GM18507 (cell line): ENCODE measurements at places on chromosomes 4 and X.

- no peak for DNase-seq
Observed at GRCh38 chr4:114729068-114729738, 130.6 kb downstream of the UGT8 start.

- DNase-seq = no peak
Observed at GRCh38 chr4:145781351-145781750, 101.4 kb downstream of the C4orf51 start.

DNA sequence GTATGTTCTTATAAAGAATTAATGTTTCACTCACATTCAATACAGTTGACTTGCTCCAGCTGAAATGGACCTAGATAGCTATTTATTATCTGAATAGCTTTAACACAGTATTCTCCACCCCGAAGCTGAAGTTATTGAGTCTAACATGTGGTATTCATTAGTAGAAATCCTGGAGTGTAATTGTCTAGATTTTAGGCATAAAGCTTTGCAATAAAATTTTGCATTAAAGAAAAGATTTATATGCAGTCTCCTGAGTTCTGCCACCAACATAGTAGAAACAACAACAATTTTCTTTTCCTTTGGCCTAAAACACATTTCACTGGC, 90.2 kb upstream of the DCLK2 start:
- no peak for DNase-seq

- DNase-seq = no peak
Observed at GRCh38 chr4:145153904-145154298, 26.5 kb downstream of the OTUD4 start.

GRCh38 chr4:169650227-169650936, 30.0 kb downstream of the CLCN3 start:
- no peak for DNase-seq

- peak; percentile 17 for DNase-seq
Observed at GRCh38 chr4:39976945-39977488, 694 bp downstream of the PDS5A start.

DNA sequence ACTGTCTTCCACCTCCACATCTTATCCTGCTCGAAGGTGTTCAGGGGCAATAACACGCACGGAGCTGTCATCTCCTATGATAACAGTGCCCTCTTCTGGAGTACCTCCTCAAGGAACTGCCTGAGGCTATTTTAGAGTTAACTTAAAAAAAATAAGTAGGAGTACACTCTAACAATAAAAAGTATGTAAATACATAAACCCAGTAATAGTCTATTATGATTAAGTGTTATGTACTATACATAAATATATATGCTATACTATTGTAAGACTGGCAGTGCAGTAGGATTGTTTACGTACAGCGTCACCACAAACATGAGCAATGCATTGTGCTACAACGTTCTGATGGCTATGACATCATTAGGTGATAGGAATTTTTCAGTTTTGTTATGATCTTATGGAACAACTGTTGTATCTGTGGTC, 34.5 kb upstream of the TLR2 start:
- DNase-seq = no peak
